Peyer's patch (tissue), 4 donors: ENCODE measurements at places on chromosomes 4 and X. TPM values are rescaled to one million over a fixed set of nuclear protein-coding genes. Genes with fewer than 3 reads are reported as not detected.

DNA sequence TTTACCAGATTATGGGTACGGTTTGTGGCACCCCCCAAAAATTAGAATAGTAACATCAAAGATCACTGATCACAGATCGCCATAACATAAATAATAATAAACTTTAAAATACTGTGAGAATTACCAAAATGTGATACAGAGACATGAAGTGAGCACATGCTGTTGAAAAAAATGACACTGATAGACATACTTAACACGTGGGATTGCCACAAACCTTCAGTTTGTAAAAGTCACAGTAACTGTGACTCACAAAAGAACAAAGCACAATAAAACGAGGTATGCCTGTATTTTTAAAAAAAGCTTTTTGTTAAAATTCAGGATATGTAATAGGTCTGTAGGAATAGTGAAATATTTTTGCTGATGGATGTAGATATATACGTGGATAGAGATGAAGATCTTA, 93.4 kb downstream of the TET2 start:
- no peak for DNase-seq

Gene EFHC2
- 3.7 TPM for total RNA-seq

Gene POLN
- 0.70 TPM for total RNA-seq

DNA sequence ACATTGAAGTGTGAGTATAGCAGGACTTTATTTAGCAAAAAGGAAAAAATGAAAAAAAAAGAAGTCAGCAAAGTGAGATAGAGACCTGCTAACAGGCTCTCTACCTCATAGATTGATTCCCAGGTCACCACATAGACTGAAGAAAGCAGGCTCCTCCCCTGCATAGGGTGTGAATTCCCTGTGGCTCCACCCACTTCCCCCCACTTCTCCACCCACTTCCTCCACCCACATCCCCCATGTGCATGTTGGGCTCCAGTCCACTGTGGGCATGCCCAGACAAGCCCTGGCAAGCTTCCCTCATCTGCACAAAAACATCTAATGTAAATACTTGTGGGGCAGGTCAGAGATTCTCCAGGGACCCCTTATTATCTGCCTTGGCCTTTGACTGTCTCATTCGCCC, 97.8 kb downstream of the TMEM47 start:
- no peak for DNase-seq

GRCh38 chr4:115278830-115279229, 165.4 kb upstream of the NDST4 start:
- DNase-seq: no peak

- no peak for DNase-seq
Observed at GRCh38 chrX:45596188-45596808, 395.6 kb upstream of the DIPK2B start.

DNA sequence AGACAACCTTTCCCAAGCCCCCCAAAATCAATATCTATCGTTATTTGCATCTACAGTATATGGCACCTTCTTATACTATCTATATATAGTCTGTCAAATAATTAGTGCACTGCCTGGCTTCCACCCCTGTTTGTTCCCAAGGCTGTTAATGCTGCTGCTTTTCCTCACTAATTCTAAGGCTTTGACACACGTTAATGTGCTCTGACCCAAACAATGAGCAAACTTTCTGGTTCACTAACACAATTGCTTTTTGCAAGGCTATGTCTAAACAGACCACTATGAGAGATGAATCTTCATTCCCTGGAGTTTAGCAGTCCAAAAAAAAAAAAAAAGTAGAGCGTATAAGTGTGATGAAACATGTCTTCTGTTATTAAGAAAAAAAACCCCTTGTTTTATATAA, 360.9 kb upstream of the AGA start:
- DNase-seq: no peak

DNA sequence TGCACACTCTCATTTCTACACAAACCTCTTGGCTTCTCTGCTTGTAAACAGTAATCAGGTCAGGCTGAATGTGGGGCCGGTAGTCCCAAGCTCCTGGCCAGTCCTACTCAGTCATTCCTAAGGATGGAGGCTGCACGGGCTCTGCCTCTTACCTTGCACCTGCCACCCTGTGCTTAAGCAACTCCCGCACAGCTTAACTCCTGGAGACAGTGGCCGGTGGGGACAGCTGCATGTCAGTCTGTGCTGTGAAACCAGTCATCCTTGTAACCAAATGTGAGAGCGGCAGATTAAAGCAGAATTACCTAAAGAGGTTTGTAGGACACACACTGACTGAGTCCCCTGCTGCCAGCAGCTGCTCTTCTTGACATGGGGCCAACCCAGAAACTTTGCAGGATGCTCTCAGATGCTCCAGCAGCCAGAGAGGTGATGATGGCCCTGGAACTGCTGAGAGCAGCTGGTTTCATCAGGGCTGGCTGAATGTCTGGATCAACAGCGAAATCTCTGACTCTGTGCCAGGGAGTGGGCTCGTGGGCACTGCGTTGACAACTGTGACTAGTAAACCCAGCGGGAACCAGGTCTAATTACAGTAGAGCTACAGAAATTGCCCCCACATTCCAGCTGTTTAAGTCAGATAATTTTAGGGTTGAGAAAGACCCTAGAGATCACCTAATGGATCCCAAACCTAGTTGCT, 123.7 kb downstream of the ANAPC4 start:
- no peak for DNase-seq

- DNase-seq: no peak
Observed at GRCh38 chr4:102612210-102612609, 111.1 kb downstream of the NFKB1 start.

- DNase-seq: no peak
Observed at GRCh38 chr4:139416073-139416673, 37.7 kb upstream of the RAB33B start.

Gene XPNPEP2
- total RNA-seq: 875 TPM

Gene HPGD
- total RNA-seq: 158 TPM

DNA sequence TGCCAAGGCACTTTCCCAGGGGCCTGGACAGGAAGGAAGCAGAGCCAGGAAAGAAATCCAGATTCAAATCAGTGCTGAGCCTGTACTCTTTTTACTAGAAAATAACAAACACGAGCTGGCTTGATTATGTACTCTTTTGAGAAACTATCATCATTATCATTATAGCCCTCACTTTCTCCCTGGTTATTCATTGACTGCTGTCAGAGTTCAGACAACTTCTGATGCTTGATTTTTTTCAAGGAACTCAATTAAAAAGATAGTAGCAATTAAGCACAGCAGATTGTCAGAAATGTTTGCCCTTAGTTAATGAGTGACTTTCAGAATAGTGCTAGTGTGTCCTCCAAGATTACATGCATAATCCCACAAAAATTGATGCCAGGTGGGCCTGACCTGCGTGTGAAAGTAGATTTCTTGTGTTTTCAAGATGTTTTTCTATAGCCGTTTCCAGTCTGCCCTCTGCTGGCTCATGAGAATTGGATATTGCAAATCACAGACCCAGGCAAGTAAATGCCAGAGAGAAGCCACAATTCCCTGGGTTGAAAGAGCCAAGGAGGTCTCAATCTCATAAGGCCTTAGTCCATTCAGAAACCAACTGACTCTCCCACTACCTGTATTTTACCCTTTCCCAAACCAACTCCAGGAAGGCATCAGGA, 14.3 kb upstream of the PNPLA4 start:
- DNase-seq: no peak
